ENCODE measurements at places on chromosomes 5 and 9. TPM values are rescaled to one million over a fixed set of nuclear protein-coding genes. Genes with fewer than 3 reads are reported as not detected.

- DNase-seq: no peak
These were observed 109.8 kb downstream of the DENND1A start for GRCh38 chr9:123820139-123820538.

DNA sequence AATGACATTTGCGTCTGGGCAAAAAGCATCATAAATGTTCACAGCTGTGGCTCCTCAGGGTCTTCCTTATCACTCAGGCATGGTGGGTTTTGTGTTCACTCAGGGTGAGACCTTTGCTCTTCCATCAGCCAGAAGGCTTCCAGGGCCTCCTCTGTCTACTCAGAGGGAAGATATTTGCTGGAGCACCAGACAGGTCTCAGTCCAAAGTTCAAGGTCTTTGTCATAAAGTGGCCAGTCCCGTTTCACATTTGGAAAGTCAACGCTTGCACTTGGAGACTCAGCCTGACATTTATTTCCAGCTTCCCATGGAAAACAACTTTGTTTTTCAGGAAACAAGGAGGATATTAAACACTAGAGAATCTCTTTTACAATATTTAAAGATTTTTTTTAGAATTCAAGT is 12.2 kb upstream of the CARTPT start:
- no peak for DNase-seq

GRCh38 chr9:87035879-87036278 is 88.6 kb upstream of the GAS1 start:
- DNase-seq: peak; percentile 66

DNA sequence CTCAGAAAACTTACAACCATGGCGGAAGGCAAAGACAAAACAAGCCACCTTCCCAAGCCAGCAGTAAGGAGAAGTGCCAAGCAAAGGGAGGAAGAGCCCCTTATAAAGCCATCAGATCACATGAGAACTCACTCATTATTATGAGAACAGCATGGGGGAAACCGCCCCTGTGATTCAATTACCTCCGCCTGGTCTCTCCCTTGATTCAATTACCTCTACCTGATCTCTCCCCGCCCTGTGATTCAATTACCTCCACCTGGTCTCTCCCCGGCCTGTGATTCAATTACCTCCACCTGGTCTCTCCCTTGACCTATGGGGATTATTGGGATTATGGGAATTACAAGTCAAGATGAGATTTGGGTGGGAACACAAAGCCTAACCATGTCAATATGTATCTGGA is 467.3 kb upstream of the FTMT start:
- no peak for DNase-seq

- no peak for DNase-seq
These were observed 49.6 kb upstream of the CCL21 start for GRCh38 chr9:34759432-34760134.

DNA sequence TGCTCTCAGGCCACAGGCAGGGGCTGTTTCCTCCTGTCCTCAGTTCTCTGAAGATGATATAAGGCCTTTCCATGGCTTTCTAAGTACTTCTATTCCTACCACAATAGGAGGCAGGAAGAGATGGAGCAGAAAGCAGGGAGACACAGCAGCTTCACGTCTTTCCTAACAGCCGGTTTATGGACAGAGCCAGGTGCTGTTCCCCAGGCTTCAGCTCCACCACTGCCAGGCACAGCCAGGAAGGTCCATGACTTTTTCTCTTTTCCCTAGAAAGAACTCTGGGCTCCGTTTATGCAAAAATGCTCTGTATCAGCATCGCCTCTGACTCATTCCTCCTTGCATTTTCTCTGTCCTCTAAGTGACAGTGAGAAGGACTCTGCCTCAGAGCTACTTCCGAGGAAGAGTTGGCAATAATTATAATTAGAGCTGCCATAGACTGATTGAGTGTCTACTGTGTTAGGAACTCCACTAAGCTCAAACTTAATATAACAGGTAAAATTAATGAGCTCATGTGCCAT is 478.5 kb downstream of the RASEF start:
- DNase-seq: no peak

- no peak for DNase-seq
These were observed 52.1 kb downstream of the SSBP2 start for GRCh38 chr5:81698813-81699212.

DNA sequence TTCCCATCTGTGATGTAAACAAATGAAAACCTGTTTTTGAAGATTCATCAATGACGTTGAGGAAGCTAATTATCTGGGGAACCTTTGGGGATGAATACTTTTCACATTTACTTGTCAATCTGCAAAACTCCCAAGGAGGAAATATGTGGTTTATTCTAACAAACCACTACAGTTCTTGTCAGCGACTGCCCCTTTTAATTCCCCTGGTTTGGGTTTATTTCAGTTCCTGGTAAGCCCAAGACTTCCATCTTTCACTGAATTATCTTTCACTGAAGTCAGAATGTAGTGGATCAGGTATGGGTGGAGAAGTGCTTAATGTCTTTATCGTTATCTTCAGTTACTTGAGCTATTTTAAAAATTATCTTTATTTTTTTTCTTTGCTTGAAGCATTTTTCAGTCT is 40.2 kb downstream of the TLR4 start:
- no peak for DNase-seq

GRCh38 chr5:135138116-135138850 is 104.3 kb upstream of the PITX1 start:
- no peak for DNase-seq

GRCh38 chr5:130836729-130837649 is 328.1 kb downstream of the HINT1 start:
- DNase-seq: no peak

DNA sequence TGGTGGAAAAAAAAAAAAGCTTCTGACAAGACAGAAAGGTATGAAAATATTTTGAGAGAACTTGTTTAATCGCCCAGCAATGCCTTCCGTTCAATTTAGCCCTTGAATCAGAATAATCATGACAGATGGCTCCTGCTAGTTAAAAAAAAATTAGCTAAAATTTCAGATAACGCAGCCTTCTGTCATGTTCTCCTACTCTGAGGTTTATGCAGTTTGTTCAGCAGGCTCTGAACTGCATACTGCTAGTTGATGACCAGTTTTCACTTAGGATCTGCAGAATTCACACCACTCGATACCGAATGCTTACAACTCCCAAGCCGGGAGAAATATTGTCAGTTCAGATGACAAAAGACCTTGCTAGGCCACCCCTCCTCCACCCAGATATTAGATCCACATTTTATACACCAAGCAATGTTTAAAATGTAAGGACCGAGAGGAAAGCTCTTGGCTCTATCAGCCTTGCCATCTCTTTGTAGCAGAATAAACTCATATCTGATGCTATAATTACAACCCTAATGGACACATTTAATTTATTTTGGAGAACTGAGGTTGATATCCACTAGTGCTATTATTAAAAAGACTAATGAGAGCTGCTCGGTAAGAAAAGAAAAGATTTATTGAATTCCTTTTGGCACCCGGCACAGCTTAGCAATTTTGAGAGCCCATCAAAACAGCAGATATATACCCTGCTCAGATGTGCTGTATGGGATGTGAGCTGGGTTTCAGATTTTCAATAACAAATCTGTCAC is 322.8 kb downstream of the GLIS3 start:
- DNase-seq: no peak

- no peak for DNase-seq
These were observed 8.9 kb upstream of the RAB14 start for GRCh38 chr9:121210536-121210935.

GRCh38 chr9:130207241-130207992 is 35.2 kb downstream of the NCS1 start:
- DNase-seq: no peak

DNA sequence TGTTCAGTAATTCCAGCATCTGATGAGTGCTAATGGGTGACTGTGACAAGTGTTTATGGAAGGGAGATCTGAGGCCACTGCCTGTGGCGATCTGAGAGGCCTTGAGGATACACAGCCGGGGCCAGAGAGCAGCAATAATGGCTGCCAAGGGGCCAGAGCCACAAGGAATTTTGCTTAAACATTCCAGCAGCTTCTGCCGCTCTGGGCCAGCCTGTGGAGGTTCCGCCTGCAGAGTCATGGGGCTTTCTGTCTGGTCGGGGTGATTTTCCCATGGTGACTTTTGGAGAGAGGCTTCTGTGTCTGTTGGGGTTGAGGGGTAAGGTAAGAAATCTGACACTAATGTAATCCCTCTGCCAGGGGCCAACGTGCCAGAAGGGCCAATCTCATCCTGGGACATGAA is 353.5 kb downstream of the ADAMTS6 start:
- no peak for DNase-seq

DNA sequence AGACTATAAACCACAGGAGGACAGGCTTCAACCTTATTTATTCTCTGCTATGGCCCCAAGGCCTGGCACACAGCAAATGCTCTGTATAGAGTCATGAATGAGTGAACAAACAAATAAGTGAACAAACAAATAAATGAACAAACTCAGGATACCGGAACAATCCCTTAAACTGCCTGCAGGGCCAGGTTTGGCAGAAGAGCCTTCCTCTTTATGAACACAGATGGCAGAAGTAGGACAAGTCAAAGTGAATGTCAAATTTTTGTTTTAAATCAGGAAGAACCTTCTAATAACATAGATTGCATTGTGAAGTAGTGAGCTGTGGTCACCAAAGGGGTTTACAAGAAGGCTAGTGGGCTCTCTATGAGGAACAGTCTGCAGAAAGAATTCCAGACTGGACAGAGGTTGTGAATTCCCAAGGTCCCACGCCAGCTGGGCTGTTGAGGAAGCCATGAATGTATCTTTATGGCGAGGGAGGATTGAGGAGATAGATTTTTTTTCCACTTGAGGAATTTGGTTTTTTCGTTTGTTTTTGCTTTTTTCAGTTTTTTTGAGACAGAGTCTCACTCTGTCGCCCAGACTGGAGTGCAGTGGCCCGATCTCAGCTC is 30.3 kb upstream of the STING1 start:
- no peak for DNase-seq

DNA sequence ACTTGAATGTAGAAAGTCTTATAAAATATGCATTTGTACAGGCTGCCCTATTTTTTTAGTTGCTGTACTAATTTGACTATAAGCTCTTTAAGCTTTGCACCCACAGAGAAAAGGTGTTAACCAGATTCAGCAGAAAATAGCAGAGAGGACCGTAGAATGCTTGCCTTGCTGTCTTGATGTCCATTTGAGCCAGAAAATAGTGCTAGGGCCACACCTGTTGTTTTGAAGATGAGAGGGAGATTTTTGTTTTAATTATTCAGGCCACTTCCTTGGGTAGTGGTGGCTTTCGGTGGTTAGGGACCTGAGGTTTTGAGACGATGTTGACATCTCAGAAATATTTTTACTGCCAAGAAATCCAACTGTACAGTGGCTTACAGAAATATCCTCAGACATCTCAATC is 196.0 kb downstream of the SPATA31D1 start:
- no peak for DNase-seq

GRCh38 chr5:161691911-161692310 is 6.4 kb downstream of the GABRA6 start:
- no peak for DNase-seq

DNA sequence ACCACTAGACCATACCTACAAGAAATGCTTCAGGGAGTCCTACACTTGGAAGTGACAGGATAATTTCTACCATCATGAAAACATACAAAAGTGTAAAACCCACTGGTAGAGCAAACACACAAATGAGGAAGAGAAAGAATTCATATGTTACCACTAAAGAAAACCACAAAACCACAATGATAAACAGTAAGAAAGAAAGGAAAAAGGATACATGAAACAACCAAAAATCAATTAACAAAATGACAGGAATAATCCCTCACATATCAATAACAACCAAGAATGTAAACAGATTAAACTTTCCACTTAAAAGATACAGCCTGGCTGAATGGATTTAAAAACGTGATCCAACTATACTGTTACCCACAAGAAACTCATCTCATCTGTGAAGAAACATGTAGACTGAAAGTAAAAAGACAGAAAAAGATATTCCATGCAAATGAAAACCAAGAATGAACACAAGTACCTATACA is 83.4 kb downstream of the LPAR1 start:
- DNase-seq: no peak

DNA sequence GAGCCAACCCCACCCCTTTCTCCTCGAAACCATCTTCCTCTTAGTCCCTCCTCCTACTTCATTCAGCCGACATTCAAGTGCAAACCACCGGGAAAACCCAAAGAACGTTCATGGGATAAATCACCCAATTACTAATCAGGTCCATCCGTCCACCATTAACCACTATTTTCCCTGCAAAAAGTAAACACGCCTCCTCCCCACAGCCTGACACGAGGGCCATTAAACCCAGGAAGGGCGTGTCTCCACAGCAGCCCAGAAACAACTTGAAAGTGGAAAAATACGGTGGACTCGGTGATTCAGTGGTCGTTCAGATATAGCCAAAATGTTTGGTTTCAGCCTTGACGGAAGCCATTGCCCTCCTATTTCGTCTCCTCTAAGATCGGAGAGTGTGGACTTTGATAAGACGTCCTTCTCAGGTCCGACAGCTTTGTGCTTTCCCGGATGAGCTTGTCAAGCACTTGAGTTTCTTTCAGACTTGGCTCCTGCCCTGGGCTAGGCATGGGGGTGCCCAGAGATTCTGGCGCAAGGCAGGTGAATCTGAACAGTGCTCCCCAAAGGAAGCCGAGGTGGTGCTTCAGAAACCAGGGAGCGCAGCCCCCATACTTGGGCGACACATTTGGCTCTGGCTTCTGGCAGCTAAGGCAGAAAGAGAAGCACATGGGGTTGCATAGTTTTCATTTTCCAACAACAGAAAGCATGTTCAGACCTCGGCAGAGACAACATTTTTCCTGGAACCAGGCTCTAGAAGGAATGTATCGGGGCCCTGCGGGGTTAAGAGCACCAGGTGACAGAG is 56.6 kb downstream of the SMIM23 start:
- no peak for DNase-seq

- no peak for DNase-seq
These were observed 1041.1 kb upstream of the COX7C start for GRCh38 chr5:85576666-85577065.

GRCh38 chr5:1474866-1475543 is 29.8 kb upstream of the SLC6A3 start:
- DNase-seq: peak; percentile 8

DNA sequence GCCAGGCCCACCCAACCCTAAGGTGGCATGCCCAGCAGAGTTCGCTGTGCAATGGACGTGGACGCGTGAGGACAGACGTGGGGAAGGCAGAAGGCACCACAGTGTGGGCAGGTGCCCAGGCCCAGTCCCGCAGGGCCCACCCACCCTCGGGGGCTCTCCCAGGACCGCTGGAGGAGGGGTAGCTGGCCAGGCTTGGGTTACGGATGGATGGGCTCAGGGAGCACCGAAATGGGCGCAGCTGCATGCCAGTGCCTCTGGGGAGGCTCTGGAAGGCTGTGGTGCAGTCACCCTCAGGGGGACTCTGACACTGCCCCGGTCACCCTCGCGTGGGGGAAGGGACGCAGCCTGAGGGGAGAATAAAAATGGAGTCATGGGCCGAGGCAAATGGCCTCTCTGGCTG is 9.6 kb upstream of the GPSM1 start:
- no peak for DNase-seq

GABRA1 gene
- total RNA-seq: not detected

IL4 gene
- total RNA-seq: not detected

SLC6A7 gene
- total RNA-seq: not detected

IFNB1 gene
- total RNA-seq: not detected

IFT74 gene
- 31.5 TPM for total RNA-seq

PCDHB11 gene
- total RNA-seq: 2.4 TPM

TMEM203 gene
- total RNA-seq: 53.3 TPM

RLN2 gene
- total RNA-seq: not detected

GAS1 gene
- total RNA-seq: 281 TPM

ADGRD2 gene
- not detected for total RNA-seq

AQP7 gene
- 2.1 TPM for total RNA-seq
